ENCODE measurements at places on chromosomes 13 and 19.

DNA sequence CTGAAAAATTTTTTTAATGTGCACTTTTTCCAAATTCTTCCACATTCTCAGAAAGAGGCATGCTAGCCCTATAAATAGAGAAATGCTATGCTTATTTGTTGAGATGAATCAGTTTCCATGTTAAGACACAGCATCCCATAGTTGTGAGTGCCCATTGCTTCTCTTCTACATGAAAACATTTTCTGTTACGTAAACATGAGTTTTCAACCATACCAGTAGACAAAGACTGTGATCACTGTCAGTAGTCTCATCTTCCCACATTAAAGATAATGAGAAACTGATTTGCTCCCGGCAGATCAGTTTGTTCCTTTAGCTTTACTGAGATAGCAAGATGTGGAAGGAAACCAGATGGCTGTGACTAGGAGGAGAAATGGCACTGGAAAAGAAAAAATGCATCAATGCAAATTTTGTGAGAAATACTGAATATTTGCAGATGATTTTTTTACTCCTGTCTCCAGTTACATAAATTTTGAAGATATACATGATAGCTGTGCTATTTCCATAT is 45.8 kb upstream of the UFM1 start:
- DNase-seq, result no peak

DNA sequence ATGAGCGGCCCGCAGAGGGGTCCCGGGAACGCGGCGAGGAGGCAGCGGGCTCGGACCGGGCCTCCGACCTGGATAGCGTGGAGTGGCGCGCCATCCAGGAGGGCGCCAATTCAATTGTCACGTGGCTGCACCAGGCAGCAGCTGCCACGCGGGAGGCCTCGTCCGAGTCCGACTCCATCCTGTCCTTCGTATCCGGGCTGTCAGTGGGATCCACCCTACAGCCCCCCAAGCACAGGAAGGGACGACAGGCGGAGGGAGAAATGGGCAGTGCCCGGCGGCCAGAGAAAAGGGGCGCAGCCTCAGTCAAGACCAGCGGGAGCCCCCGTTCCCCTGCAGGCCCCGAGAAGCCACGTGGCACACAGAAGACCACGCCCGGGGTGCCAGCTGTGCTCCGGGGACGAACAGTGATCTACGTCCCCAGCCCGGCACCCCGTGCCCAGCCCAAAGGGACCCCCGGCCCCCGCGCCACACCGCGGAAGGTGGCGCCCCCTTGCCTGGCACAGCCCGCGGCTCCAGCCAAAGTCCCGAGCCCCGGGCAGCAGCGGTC is 10.7 kb downstream of the C19orf25 start:
- DNase-seq, result no peak

- no peak for DNase-seq
These were observed 77.9 kb downstream of the CACNA1A start for GRCh38 chr19:13428352-13428751.

- peak; percentile 70 for DNase-seq
These were observed 7.1 kb downstream of the RFX2 start for GRCh38 chr19:6103217-6103644.
